ENCODE measurements at places on chromosomes 6 and 20. TPM values are rescaled to one million over a fixed set of nuclear protein-coding genes. Genes with fewer than 3 reads are reported as not detected.

CST5 gene
- total RNA-seq = not detected

AVP gene
- total RNA-seq = not detected

C20orf204 gene
- 3.0 TPM for total RNA-seq

KHDC1L gene
- not detected for total RNA-seq

BACH2 gene
- total RNA-seq = 3.3 TPM

TMEM217 gene
- total RNA-seq = not detected

CDC25B gene
- total RNA-seq = 22.7 TPM

DCDC2 gene
- total RNA-seq = 37.4 TPM

SLC32A1 gene
- total RNA-seq = not detected

TDP2 gene
- 21.0 TPM for total RNA-seq

RHAG gene
- not detected for total RNA-seq

VNN1 gene
- total RNA-seq = 1.3 TPM

STX7 gene
- 13.5 TPM for total RNA-seq

DEF6 gene
- total RNA-seq = 23.3 TPM

PPP1R16B gene
- 4.7 TPM for total RNA-seq

HNF4A gene
- total RNA-seq = 28.3 TPM

PHF20 gene
- 25.1 TPM for total RNA-seq

F13A1 gene
- total RNA-seq = 27.5 TPM
